ENCODE measurements at places on chromosomes 3 and 15.

GRCh38 chr3:59558906-59559720 is 509.3 kb upstream of the CFAP20DC start:
- no peak for DNase-seq

- peak; percentile 15 for DNase-seq
Measured at GRCh38 chr3:112744825-112745566, 101.7 kb downstream of the CD200R1L start.

DNA sequence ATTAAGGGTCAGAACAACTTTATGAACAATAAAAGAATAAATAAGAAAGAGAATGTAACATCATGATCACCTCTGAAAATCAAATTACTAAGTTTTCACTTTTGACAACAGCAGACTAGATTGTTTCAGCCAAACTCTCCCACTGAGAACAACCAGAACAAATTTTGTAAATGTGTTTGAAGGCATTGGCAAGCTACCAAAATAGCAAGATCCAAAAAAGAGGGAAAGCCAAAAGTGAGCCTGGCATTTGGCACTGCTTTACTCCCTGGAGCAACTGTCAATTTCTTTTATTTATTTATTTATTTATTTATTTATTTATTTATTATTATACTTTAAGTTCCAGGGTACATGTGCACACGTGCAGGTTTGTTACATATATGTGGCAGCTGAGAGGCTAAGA is 67.2 kb downstream of the CFAP44 start:
- DNase-seq, result no peak

GRCh38 chr3:147195887-147196286 is 210.5 kb downstream of the ZIC4 start:
- peak; percentile 17 for DNase-seq

- no peak for DNase-seq
Measured at GRCh38 chr15:42053010-42053409, 32.2 kb upstream of the PLA2G4E start.

GRCh38 chr3:2023959-2024358 is 74.7 kb upstream of the CNTN4 start:
- DNase-seq, result peak; percentile 29

All from fibroblast of skin of right quadriceps (primary cell).